ENCODE measurements at places on chromosomes 5 and 9. TPM values are rescaled to one million over a fixed set of nuclear protein-coding genes. Genes with fewer than 3 reads are reported as not detected.

- DNase-seq, result no peak
These were observed 884.0 kb upstream of the ACO1 start for GRCh38 chr9:31500422-31500821.

DNA sequence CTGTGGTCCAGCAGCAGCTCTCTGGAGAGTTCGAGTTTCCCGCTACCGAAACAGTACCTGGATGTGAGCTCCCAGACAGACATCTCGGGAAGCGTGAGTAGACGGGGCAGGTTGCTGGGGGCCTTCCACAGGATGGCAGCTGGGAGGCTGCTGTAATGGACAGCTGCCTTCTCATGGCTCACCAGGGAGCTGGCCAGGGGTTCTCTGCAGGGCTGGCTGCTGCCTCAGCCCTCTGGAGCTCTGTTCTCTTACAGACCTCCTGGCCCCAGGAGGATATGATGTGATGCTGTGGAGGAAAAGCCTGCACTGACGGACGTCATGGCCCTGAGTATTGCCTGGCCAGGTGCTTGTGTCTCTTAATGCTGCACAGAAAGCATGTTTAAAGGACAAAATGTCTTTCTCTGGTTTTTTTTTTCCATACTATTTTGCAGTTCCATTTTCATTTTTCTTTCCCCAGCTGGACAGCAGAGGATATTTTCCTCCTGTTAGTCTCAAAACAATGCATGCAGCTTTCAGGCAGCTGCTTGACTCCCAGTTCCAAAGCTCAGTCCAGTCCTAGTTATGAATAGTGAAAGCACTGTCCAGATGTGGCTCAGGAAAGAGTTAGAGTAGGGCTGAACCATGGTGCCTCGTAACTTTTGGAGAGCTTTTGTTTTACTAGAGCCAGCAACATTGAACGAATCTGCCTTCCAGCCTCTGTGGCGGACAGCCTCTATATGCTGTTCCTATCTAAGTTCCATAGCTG lies 77.5 kb upstream of the RARS1 start:
- DNase-seq, result no peak

Gene ADAMTS12
- not detected for total RNA-seq

- DNase-seq, result no peak
These were observed 16.7 kb downstream of the GPBP1 start for GRCh38 chr5:57190593-57190992.

DNA sequence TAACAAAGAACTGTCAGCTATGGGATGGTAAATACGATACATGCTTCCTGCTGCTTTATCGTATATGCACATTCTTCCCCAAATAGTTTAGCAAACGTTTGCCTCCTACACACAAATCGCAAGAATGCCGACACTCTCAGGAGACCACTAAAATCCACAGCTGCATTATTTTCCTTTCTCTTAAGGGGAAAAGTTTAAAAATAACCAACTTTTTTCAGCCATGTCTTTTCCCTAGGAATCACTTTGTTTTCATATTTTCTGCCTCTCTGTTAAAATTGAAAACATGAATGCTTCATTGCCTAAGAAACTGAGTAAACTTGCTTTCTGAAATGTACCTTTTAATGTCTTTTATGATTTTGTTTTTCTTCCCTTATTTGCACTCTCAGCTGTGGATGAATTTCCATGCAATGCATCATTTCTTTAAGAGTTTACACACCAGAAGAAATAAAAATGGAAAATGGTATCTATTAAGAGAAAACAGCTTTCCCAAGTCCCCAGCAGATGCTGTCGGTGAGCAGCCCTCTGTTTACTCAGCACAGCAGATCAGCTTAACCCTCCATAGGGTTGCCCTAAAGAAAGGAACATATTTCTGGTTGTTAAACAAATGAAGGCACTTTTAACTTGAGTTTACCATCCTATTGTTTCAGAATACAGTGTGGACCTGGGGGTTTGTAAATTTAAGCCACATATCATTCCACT lies 66.2 kb downstream of the IZUMO3 start:
- DNase-seq, result no peak

- DNase-seq, result no peak
These were observed 1.6 kb downstream of the IRX4 start for GRCh38 chr5:1881098-1881572.

DNA sequence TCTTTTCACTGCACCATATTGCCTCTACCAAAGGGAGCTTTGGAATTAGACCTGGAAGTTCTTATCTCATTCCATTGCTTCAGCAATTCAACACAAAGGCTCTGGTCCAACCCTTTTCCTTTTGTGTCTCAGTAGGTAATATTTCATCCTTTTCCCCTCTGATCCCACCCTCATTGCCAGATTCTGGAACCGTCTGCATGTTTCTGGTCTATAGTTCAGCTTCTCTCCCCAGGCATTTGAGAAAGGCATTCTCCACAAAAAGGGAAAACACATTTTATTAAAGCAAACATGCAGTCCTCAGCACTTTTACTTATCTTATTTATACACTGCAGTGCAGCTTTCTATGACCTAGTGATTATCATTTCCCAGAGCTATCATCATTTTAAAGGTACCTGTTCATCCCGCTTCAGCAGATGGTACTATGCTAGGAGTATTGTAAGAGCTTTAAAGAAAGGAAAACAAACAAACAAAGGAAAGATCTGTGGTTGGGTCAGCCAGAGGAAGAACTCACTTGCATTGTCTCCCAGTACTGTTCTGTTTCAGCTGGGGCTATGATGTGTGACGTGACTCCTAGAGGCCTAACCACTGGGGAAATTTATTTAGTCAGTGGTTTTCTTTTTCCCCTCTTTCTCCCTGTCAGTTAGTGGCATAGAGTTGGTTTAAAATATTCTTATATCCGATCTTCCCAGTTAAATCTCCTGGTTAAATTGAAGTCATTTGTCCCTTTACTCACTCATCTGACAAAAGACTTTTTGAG lies 269.2 kb downstream of the TMEM38B start:
- DNase-seq, result no peak

DNA sequence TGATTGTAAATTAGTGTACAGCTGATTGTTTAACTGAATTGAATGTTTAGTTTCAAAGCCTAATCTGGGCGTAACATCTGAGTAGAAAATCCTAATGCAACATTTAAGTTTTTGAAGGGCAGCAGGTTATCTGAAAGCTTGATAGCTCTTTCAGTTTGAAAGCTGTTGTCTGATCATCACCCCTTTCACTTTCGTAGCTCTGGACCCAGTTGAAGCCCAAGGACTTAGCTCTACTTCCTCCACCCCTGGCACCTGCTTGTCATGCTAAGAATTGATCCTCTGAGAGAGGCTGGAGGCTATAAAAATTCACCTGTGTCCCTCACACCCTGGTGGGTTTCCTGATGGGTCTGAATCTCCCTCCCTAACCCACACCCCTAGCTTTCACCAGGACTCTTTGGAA lies 86.0 kb downstream of the ZFAND5 start:
- DNase-seq, result no peak

- DNase-seq, result no peak
These were observed 107.4 kb downstream of the SCAMP1 start for GRCh38 chr5:78467752-78468357.

GRCh38 chr9:126516936-126517832 lies 96.5 kb upstream of the LMX1B start:
- peak; percentile 51 for DNase-seq

Gene ZBTB26
- total RNA-seq, result 7.7 TPM

DNA sequence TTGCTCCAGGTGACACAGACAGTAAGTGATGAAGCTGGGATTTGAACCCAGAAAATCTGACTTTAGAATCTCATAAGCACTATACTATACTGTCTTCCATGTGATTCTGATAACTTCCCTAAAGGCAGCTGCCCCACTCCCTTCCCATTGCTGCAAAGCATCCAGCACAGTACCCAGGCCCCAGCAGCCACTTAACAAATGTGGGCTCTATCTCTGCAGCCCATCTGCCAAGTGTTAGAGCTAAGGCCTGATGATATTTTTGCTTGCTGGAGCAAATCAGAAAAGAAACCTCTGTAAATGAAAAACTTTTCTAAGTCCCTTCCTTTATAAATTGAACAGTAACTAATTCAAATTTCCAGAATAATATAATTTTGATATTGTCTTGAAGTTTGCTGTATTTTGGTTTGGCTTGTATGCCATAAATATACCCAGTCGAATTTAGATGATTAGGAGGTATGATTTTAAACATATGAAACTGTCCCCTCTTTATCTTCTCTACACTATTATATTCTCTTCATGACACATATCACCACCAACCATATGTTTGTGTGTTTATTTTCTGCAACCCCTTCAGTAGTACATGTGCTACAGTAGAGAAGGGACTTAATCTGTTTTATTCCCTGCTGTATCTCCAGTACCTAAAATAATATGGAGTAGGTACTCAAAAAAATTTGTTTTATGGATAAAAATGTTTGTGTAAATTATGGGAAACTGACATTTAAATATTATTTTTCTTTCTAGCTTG lies 63.8 kb downstream of the SMIM15 start:
- no peak for DNase-seq

DNA sequence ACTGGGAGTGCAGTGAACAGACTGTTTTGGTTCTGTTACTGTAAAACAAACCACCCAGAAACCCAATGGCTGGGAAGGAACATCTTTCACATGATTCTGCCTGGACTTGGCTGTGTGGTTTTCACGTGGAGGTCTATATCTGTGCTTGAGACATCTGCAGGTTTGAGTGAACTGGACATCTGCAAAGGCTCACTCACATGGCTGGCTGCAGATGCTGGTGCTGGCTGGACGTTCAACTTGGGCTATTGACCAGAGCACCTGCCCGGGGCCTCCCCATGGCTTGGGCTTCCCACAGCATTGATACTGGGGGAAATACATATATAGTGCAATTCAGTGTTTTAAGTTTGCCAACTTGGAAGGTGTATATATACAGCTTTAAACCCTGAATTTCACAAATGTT lies 6.8 kb downstream of the CTSL start:
- DNase-seq, result no peak

GRCh38 chr9:106304401-106304920 lies 558.5 kb upstream of the ZNF462 start:
- DNase-seq, result no peak

DNA sequence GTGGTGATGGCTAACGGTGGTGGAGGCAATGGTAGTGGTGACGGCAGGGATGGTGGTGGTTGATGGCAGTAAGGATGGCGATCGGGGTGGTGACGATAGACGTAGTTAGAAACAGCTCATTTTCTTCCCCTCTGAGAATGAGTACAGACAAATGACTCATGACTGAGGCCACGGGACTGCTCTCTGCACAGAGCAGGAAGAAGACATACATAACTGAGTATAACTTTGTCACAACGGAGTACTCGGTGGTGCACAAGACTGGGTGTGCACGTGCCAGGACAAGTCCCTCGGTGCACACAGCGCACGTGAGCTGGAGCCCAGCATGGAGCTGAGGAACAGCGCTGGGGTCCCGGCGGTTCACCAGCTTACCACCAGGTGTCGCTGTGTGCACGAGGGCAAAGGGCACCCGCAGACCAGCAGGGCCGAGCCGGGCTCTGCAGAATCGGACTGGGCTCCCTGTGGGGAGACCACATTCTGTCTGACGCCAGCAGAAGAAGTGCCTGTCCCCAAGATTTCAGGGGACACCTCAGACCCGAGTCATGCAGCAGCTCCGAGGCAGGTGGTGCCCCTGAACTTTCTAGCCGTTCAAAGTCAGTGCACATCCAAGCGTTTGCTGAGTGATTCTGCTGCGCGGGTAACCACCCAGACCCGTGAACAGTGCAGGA lies 188.6 kb downstream of the FSTL4 start:
- DNase-seq, result peak; percentile 69

DNA sequence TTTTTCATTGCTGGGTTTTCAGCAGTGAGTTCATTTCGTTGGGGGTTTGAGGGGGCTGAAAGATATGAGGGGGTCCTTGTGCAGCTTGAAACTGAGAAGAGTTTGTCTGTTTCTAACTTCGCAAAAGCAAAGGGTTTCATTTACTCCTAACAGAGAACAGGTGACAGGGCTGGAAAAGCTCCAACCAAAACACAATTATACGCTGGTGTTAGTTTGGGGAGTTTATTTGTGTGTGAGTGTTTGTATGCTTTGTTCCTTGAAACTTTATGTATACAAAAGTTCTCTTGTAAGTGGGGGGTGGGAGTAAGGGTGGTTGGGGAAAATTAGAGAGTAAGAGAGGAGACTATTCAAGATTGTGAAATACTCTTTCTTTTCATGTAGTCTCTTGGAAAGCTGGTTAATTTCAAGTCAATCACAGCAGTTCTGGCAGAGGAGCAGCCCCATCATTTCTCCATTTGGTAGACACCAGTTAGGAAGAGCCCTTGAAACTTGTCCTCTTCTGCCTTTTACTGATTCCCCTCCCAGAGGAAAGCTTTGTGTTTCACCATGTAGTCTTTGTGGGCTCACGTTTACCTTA lies 881 bp downstream of the TNFAIP8 start:
- DNase-seq, result no peak

DNA sequence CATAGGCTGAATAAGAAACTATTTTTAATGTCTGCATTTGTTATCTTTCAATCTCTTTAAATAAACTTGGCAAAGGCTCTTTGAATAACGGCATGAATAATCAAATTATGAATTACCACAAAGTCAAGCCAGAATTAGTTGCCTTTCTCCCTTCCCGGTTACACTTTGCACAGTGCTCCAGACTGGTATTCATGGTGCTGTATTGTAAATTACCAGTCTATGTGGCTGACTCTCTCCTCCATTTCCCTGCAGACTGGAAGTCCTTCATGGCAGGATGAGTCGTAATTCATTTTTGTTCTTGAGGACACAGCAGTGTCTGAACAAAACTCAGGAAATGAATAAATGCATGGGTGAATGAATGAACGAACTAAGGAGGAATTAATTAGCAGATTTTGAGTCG lies 142.9 kb downstream of the GNA14 start:
- no peak for DNase-seq

DNA sequence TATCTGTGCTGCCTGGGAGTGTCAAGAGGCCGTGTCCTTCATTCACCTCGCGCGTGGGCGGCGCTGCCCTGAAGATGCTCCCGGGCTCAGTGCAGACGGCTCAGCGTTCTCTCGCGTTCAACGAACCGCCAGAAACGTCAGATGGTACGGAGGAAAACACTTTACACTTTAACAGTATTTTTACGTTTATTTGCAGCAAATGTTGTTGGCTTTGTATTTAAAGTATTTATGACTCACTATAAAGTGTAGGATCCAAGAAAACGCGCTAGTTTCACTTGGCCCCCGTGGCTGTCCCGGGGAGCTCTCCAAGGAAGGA lies 544 bp upstream of the ERCC6L2 start:
- DNase-seq, result peak; percentile 60

DNA sequence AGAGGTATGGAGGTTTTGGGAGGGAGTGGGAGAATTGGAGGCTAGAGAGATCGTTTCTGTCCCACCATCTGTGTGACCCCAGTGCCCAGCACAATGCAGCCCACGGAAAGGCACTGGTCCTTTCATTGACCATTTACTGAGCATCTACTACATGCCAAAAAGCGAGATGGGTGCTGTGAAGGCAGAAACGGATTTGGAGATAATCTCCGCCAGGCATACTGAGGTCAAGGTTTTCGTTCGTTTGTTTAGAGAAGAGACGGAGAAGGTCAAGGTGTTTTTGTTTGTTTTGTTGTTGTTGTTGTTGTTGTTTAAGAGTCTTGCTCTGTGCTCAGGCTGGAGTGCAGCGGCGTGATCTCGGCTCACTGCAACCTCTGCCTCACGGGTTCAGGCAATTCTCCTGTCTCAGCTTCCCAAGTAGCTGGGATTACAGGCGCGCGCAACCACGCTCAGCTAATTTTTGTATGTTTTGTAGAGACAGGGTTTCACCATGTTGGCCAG lies 593 bp upstream of the ZBTB43 start:
- no peak for DNase-seq

Data from activated naive CD4-positive, alpha-beta T cell treated with anti-CD3 and anti-CD28 coated beads, Interleukin-2, amount 50 U/mL, for 72 hours (primary cell).